ENCODE measurements at places on chromosomes 6 and 20.
A peak's percentile ranks its signal among the peaks of the same experiment; 100 is the strongest.

- no peaks in the 10 kb centered on the region for H3K36me3 ChIP-seq
- H3K4me3 ChIP-seq: no peak overlapping the region
- no peak overlapping the region for H3K27ac ChIP-seq
- no peaks in the 10 kb centered on the region for H3K27me3 ChIP-seq
These were observed 119.7 kb downstream of the MYLK4 start for GRCh38 chr6:2630891-2631571.

DNA sequence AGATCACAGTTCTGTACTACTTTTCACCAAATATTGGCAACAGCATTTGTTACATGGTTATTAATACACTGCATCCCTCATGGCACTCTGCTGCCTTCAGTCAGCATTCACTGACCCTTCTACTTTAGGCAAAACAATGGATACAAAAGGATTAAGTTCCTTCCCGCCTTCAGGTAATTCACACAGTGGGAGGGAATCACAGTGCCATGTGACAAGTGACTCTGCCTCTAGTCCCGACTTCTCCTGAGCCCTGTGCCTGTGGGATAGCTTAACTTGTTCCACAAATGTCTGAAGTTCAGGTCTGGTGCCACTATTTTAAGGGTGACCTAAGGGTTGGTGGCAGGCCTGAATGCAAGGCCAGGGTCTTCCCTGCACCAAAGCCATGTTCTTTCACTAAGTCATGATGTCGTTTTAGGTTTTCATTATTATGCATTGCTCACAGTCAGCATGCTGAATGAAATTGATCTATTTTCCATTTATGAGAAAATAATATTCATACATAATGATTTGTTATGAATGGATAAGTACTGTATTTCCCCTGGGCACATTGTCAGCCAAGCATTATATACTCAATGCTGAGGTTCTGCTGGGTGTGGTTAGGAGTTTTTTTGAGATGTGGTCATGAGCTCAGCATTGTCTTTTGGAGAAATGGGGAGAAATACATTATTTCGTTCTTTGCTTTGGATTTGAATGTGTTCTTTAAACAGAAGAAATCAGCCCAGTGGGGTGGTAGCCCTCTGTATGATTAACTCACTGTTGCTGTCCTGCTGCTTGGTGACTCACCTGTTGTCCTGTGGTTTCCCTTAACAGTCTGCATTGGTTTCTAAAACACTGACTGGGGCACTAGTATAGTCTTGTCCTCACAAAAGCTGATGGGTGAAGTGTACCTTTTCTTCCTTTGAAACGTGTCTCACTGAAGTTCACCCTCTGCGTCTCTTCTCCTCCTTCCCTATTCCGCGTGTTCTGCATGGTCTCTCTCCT lies 66.4 kb downstream of the AFDN start:
- peaks cover 81% of the 10 kb centered on the region for H3K36me3 ChIP-seq
- no peak overlapping the region for H3K4me3 ChIP-seq
- no peak overlapping the region for H3K27ac ChIP-seq
- peak; percentile 6 for DNase-seq
- H3K27me3 ChIP-seq: no peaks in the 10 kb centered on the region

DNA sequence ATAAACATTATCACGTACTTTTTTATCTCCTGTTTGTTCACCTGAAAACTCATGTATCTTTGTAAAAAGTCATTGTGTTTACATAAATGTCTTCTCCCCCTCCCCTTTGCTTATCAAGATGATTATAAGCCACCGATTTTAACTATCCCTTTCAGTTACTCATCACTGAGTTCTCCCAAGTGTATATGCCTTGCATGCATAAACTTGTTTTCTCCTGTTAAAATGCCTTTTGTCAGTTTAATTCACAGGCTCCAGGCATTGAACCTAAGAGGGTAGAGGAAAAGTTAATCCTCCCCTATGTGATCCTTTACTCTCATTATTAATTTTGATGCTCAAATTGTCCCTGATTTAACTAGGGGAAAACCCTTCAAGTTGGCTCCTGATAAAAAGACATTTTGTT lies 24.2 kb downstream of the ANKEF1 start:
- H3K4me3 ChIP-seq: no peak overlapping the region
- no peaks in the 10 kb centered on the region for H3K27me3 ChIP-seq
- H3K4me1 ChIP-seq: no peaks in the 10 kb centered on the region
- DNase-seq: no peak
- no peaks in the 10 kb centered on the region for H3K36me3 ChIP-seq

DNA sequence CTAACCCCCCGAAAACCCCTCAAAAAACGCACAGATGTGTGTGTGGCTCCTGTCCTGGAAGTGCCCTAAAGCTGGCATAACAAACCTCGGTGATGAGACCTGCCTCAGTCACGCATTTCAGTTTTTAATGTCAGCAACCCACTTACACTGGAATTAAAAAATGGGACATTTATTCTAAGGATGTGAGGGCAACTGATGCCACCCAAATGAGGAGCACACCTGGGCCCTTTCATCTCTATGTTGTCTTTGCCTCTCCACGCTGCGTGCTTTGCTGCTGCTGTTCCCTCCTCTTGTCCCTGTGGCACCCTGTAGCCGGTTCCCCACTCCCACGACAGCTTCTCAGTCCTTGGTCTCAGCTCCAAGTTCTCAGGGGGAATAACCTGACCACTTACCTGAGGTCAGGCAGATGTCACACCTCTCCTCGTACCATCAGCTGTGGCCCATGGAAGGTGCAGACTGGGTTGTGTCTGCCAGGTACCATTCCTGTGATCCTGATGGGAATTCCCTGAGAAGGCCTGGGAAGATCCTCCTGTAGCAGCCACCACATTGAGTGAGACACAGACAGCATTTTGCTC lies 134.2 kb upstream of the THBS2 start:
- no peak overlapping the region for H3K27ac ChIP-seq
- H3K36me3 ChIP-seq: no peaks in the 10 kb centered on the region
- peaks cover 2% of the 10 kb centered on the region for H3K27me3 ChIP-seq
- no peak for DNase-seq
- no peak overlapping the region for H3K4me3 ChIP-seq

- H3K4me3 ChIP-seq: no peak overlapping the region
- H3K36me3 ChIP-seq: no peaks in the 10 kb centered on the region
- H3K27ac ChIP-seq: no peak overlapping the region
- DNase-seq: no peak
These were observed 2.0 kb downstream of the SLC35D3 start for GRCh38 chr6:136923954-136924673.

DNA sequence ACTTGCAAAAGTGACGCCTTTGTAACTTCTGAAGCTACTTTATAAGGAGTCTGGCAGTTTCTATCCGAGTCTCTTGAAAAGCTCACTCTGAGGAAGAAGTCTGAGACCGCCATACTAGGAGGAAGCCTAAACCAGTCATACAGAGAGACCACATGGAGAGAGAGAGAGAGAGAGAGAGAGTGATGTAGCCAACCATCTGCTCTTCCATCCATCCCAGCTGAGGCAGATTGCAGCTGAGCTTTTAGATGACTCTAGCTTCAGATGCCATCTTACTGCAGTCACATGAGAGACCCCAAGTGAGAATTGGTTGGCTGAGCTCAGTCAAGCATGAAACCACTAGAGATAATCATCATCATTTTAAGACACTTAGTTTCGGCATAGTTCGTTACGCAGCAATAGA lies 15.0 kb upstream of the DTNBP1 start:
- no peak for DNase-seq
- no peak overlapping the region for H3K27ac ChIP-seq
- H3K4me3 ChIP-seq: no peak overlapping the region
- no peaks in the 10 kb centered on the region for H3K36me3 ChIP-seq

All from HepG2 (cell line).